ENCODE measurements at places on chromosomes 13 and 19.

DNA sequence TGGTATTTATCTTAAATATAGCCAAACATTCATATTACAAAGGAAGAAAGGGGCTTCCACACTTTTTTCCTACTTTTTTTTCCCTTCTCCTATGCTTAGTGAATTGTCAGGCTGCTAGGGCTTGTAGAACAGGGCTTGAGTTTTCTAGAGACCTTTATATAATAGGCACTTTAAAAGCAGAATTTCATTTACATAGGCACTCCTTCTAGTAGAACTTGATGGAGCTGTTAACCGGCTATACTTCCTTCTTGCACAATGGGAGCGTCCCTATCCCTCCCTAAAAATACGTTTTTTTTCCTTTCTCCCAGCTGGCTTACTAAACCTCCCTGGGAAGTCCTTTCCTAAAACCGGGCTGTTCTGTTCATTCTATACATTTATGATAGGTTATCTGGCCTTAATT lies 1.1 kb downstream of the TRIM13 start:
- no peak for DNase-seq

GRCh38 chr13:19769854-19770253 lies 12.9 kb downstream of the PSPC1 start:
- no peak for DNase-seq

- no peak for DNase-seq
Measured at GRCh38 chr13:52995946-52996345, 32.7 kb upstream of the OLFM4 start.

DNA sequence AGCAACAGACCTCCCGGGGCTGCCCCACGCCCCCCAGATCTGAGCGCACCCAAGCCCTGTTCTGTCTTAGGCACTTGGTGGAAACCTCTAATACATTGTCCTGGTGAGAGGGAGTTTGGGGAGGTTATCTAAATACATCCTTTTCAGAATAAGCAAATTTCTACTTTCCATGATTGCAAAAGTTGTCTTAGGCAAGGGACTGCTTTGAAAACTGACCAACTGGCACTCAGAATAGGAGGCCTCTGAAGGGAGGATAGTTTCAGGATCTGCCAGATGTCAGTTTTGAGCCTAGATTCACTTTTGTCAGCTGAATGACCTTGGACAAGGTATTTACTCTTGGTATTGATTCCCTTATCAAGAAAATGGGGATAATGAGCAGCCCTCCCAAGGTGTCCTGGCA lies 11.8 kb downstream of the SERP2 start:
- no peak for DNase-seq

- peak; percentile 27 for DNase-seq
Measured at GRCh38 chr13:43908156-43909126, 28.7 kb downstream of the LACC1 start.

- DNase-seq: no peak
Measured at GRCh38 chr13:41354416-41354815, 43.3 kb downstream of the NAA16 start.

DNA sequence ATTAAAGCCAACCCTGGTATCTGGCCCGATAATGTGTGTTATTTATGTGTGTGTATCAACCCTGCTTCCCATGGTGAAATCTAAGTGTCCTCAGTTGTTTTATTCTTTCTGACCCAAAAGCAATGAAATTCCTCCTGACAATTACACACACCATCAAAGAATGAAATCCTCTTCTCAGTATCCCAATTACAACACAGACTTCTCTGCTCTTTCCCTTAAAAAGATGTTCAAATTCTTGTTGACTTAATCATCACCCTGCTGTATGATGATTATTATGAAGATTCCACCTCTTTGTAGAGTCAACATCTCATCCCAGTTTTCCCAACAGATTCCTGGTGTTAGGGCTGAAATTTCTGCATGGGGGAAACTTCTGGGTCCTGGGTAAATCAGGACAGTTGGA lies 8.9 kb upstream of the TRPC4 start:
- DNase-seq: no peak
